ENCODE measurements at places on chromosomes 13 and 19. TPM values are rescaled to one million over a fixed set of nuclear protein-coding genes. Genes with fewer than 3 reads are reported as not detected.

DNA sequence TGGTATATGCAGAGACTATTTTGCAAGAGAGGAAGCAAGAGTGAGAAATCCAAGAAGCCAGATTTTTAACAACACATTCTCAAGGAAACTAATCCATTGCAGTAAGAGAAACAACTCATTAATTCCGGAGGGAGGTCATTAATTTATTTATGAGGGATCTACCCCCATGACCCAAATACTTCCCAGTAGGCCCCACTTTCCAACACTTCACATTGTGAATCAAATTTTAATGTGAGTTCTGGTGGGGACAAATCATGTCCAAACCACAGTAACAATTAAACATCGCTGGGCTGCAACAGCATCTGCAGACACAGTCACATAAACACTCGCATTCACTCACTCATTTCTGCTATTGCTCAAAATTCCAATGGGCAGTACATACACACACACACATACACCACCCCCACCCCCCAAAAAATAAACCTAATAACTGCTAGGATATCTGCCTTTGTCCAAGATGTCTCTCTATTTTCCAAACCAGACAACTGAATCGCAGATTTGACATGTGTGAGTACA is 1483.7 kb downstream of the PCDH9 start:
- DNase-seq, result no peak

DNA sequence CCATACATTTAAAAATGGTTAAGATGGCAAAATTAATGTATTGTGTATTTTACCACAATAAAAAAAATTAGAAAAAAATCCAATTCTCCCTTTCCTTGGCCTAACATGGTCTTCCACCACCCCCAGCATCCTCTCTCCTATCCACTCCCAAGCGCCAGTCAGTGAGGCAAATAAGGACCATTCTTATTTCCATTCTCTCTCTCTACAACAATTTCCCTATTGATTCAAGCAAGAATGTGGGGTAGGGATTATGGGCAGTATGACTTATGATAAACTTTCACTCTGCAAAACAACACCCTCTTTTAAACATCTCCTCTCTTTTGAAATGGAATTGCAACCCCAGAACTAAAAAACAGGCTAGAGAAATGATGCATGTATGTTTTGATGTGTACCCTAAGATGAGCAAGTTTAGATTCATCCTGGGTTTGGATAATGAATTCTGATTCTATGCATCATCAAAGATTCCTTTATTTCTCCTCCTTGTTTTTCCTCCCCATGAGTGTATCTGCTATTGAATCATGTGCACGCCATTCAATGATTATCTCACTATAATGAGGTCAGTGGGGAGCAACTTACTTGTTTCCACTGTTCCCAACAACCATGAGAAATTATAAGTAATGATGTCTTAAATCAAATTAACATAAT is 3.5 kb downstream of the STARD13 start:
- DNase-seq, result peak; percentile 87

DNA sequence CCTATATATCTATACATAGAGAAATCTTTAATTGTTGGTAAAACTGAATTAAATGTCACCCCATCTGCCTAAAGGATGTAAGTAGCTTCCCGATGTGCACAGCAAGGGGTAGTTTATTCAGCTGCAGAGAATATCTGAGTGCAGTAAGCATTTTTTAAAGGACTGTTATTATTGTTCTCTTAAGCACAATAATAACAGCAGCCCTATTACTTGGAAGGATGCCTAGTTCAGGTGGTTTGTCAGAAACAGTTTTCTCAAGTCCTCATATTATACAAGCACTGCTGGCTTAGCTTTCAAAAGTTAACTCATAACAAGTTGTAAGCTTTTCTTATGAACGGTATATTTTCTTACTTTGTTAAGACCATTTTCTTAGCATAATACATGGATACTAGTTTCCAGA is 142.6 kb downstream of the CRYL1 start:
- no peak for DNase-seq

- DNase-seq, result no peak
These were observed 67.7 kb upstream of the TEX29 start for GRCh38 chr13:111252446-111253364.

- peak; percentile 66 for DNase-seq
These were observed 45.3 kb upstream of the TRPC4 start for GRCh38 chr13:37914781-37915391.

DNA sequence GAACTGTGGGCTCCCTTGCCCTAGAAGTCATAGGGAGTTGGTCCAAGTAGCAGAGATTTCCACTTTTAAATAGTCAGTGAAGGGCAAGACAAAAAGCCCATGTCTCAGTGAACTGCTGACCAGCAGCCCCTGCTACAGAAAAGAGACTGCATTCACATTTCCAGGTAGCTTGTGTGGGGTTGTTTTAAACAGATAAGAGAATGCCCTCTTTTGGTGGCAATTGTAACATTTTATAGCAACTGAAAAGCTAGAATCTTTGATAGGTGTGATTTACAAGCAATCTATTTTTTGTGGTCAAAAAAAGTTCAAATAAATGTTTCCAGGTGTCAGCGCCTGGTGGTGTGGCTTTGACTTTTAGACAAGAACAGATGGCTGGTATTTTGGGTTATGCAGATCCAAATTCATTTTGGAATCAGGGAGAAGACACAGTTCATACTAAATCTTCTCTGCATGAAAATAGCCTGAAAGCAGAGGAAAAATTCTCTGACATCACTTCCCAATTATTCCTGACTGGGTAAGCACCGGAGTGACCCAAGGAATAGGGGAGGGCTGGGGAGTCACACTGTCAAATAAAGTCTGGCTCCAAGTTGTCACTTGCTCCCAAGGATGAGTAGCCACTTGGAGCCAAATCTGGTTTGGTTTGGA is 26.2 kb upstream of the GPR12 start:
- DNase-seq, result no peak

GRCh38 chr13:90648497-90648896 is 699.0 kb upstream of the MIR17HG start:
- no peak for DNase-seq

The KLK6 gene
- 0.20 TPM for total RNA-seq

GRCh38 chr13:20714563-20715329 is 11.2 kb downstream of the IL17D start:
- peak; percentile 73 for DNase-seq

The MYH14 gene
- not detected for total RNA-seq

The EMP3 gene
- 513 TPM for total RNA-seq

Data from HT1080 (cell line).